ENCODE measurements at places on chromosomes 3 and 15.

- DNase-seq: no peak
These were observed 114.2 kb downstream of the NEDD4 start for GRCh38 chr15:55879181-55879580.

GRCh38 chr3:56219894-56220805 is 248.1 kb downstream of the ERC2 start:
- DNase-seq: no peak

- no peak for DNase-seq
These were observed 78.5 kb downstream of the CHCHD6 start for GRCh38 chr3:126782536-126782935.

DNA sequence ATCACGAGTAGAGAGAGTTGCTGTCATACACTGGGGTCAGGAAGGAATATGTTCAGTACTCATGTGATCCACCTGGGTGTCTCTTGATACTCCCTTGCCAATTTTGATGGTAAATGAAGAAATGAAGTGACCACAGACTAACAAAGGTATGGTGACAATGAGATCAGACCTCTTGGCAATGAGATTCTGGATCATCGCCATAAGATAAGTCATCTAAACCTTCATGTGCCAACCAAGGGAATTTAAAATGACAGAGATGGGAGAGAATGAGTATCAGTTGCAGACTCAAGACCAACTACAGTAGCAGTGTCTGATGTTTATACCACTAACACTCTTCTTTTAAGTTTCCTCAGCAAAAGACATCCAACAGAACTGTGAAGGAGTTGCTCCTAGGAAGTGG is 601.0 kb downstream of the MECOM start:
- DNase-seq: no peak

DNA sequence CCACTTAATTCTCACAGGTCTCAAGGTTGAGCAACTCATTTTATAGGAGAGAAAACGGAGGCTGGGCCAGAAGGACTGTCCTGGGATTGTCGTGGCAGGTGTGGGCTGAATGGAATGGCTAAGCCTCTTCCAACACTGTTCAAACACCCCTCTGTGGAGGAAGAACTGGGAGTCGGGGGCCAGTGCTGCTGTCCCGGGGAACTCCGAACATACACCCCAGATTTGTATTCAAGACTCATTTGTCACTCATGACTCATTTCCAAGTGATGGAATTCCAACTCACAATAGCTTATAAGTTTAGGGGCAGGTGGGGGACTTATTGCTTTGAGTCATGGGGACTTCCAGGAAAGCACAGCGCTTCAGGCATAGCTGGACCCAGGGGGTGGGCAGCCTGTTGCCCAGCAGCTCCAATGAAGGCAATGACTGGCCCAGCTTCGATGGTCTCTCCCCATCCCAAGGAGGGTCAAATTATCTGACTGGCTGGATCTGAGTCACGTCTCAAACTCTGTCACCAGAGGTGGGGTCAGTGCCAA is 72.5 kb downstream of the TM2D3 start:
- DNase-seq: no peak

- DNase-seq: no peak
These were observed 11.9 kb downstream of the ACTC1 start for GRCh38 chr15:34783431-34783830.
